ENCODE measurements at places on chromosomes 2 and 18.

DNA sequence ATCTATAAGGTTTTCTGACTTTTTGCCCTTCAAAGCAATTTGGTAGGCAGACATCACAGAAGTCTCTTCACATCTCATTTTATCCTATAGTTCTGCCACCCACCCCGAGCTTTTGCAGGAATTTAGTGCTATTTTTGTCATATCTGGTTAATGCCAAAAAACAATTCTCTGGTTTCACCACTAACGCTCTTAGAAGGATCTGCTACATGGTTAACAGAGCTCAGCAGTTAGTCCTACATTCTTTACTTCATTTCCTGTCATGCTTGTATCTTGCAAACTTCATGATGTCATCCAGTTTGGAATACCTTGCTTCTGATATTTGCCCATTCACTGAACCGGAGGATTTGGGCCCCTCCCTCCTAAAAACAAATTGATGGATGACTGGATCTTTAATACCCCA is 116.8 kb upstream of the SERPINE2 start:
- no peak for DNase-seq

DNA sequence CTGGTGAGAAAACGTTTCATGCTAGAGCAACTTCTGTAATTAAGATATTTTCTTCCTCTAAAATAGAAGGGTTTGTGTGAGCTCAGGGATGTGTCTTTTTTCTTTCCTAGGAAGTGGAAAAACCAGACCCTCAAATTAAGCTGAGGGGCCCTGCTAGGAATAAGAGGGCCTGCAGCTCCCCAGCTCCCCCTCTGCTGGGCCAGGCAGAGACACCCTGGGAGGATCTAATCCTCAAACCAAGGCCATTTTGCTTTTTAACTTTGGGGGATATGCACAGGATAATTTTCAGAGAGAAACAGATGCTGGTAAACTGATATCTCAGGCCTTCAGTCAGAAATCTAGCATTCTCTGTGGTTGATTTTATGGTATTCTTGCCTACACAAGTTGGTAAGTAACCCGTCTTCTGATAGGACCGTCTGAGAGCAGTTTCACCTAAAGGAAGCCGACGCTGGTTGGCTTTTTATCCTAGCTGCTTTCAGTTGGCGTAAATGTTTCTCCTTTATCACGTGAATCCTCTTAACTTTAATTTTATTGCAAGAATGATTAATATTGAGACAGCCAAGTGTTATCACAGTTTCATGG is 34.8 kb downstream of the SNTG2 start:
- DNase-seq, result no peak

DNA sequence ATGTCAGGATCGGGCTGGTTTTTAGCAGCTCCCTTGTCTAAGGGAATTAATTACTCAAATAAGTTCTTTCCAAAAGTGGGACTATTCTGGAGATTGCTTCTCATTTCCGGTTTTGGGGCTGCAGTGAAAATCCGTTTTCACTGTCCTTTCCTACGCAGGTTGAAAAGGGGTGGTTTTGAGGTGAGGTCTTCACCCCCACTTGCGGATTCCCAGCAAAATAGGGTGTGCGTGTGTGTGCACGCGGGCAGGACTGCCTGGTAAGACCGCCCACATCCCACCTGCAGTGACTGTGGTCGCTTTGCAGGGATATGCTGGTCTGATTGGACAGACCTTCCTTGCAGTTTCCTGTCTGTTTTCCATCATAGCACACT is 472 bp upstream of the PLEKHM3 start:
- no peak for DNase-seq

DNA sequence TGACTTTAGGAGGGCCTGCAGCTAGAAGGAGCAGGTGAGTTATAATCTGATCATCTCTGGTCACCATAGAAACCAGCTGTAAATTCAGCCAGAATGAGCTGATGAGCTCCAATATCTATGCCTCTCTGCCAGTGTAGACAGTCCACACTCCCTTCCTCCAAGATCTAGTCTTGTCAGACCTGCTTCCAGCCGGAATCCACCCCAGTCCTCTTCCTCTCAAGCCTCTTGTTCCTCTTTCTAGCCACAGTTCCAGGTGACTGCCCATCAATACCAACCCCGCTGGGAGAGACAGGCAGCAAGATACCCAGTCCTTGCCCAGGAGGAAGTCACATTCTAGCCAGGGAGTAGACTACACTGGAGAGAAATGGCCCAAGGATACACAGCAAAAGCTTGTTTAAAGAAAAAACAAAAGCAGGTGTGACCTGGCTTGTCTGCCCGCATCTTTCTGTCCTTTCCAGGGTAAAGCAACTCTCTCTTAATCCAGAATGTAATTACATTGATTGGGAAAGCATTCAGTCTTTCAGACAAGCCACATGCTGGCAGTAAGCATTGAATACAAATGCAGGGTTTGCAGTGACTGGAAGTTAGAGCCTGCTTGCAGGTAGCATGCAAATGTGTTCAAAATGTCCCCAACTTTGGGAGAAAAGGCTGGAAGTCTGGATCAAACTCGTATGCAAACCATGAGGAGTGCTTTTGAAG is 9.0 kb upstream of the SLC35F6 start:
- DNase-seq, result no peak
